Osteocyte (in vitro differentiated cells): ENCODE measurements at places on chromosomes 2 and 18. TPM values are rescaled to one million over a fixed set of nuclear protein-coding genes. Genes with fewer than 3 reads are reported as not detected.

ERCC3 gene
- total RNA-seq: 47.8 and 50.3 TPM in 2 replicates

RFTN2 gene
- total RNA-seq: 29.4 and 30.6 TPM in 2 replicates

DNA sequence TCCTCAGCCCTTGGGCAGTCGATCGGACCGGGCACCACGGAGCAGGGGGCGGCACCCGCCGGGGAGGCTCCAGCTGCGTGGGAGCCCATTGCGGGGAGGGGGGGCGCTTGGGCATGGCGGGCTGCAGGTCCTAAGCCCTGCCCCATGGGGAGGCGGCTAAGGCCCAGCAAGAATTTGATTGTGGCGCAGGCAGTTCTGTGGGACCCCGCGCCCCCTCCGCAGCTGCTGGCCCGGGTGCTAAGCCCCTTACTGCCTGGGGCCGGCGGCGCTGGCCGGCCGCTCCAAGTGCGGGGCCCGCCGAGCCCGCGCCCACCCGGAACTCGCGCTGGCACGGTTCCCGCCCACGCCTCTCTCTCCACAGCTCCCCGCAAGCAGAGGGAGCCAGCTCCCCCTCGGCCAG, 18.4 kb downstream of the ZSCAN30 start:
- no peak overlapping the region for H3K27ac ChIP-seq
- H3K4me1 ChIP-seq: no peaks in the 10 kb centered on the region
- no peaks in the 10 kb centered on the region for H3K27me3 ChIP-seq
- peaks cover 19% of the 10 kb centered on the region for H3K36me3 ChIP-seq
- no peak for DNase-seq

GPR155 gene
- total RNA-seq: 5.2 and 6.2 TPM in 2 replicates

DNA sequence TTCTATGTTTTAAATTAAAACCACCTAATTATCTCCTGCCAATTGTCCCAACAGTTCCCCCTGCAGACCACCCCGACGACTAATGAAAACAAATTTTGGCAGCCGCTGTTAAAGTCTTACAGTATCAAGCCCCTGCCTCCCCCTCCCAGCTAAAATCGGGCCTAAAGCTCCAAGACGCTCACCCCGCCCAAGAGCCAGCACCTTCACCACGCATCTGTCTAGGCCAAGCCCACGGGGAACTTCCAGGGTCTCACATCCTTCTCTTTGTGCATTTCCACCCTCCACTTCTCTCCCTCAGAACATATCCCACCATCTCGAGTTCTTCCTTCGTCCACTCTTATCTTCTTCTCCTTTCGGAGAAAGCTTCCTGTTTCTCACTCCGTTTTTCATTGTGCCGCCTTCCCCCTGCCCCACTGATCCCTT, 445 bp downstream of the PRPF40A start:
- peaks cover 19% of the 10 kb centered on the region for H3K36me3 ChIP-seq
- no peak for DNase-seq
- peaks cover 51% of the 10 kb centered on the region for H3K4me1 ChIP-seq
- H3K27me3 ChIP-seq: no peaks in the 10 kb centered on the region
- H3K27ac ChIP-seq: peak overlapping the region; percentile 100
